Smooth muscle cell of bladder (primary cell): ENCODE measurements at places on chromosomes 1 and 21. TPM values are rescaled to one million over a fixed set of nuclear protein-coding genes. Genes with fewer than 3 reads are reported as not detected.

The COL9A2 gene
- total RNA-seq: 1.7 and 1.9 TPM in 2 replicates

The APH1A gene
- 92.0 and 110 TPM in 2 replicates for total RNA-seq

The WNT4 gene
- total RNA-seq: 0.28 and 0.74 TPM in 2 replicates

The BGLAP gene
- 0.09 and 0.14 TPM in 2 replicates for total RNA-seq

The GORAB gene
- total RNA-seq: 12.2 and 18.7 TPM in 2 replicates

The PTPRF gene
- 34.4 and 42.6 TPM in 2 replicates for total RNA-seq

The RAD54L gene
- total RNA-seq: 0.37 and 0.43 TPM in 2 replicates

The KLHDC8A gene
- total RNA-seq: not detected in 2 replicates

The CCDC17 gene
- 0.57 and 0.74 TPM in 2 replicates for total RNA-seq

The UTS2 gene
- not detected in 2 replicates for total RNA-seq

The LHX8 gene
- total RNA-seq: 1.00 TPM in 1 of 2 replicates, not detected in the other

The RORC gene
- under 0.01 TPM in 1 of 2 replicates, not detected in the other for total RNA-seq

The CLDN19 gene
- not detected in 2 replicates for total RNA-seq

The CD1E gene
- total RNA-seq: not detected in 2 replicates

The CFAP141 gene
- not detected in 2 replicates for total RNA-seq

The FOXD2 gene
- total RNA-seq: under 0.01 TPM in 1 of 2 replicates, not detected in the other

The A3GALT2 gene
- not detected in 2 replicates for total RNA-seq

The TDRD5 gene
- total RNA-seq: not detected in 2 replicates

The LHX4 gene
- under 0.01 TPM in 2 replicates for total RNA-seq

The OR2T2 gene
- total RNA-seq: not detected in 2 replicates

The SPRR2B gene
- total RNA-seq: not detected in 2 replicates

The RCSD1 gene
- total RNA-seq: 0.09 TPM in 1 of 2 replicates, not detected in the other

The TRMT1L gene
- total RNA-seq: 21.0 and 21.9 TPM in 2 replicates

The TFAP2E gene
- under 0.01 and 0.18 TPM in 2 replicates for total RNA-seq

The AMPD1 gene
- not detected in 2 replicates for total RNA-seq

The KRTAP12-2 gene
- total RNA-seq: not detected in 2 replicates

The WNT3A gene
- total RNA-seq: not detected in 2 replicates

The UBIAD1 gene
- total RNA-seq: 4.6 and 5.5 TPM in 2 replicates

The PRELP gene
- total RNA-seq: 0.14 and 0.37 TPM in 2 replicates

The FAM151A gene
- not detected in 2 replicates for total RNA-seq

The HSD11B1 gene
- total RNA-seq: 137 and 168 TPM in 2 replicates

The FAF1 gene
- total RNA-seq: 29.9 and 36.2 TPM in 2 replicates

The TRPM2 gene
- under 0.01 TPM in 2 replicates for total RNA-seq

The HSD17B7 gene
- 26.7 and 31.2 TPM in 2 replicates for total RNA-seq

The CYP4Z1 gene
- total RNA-seq: not detected in 2 replicates

The FCRL5 gene
- not detected in 2 replicates for total RNA-seq

The FMO5 gene
- total RNA-seq: 0.71 and 0.92 TPM in 2 replicates

The FOXO6 gene
- total RNA-seq: under 0.01 TPM in 1 of 2 replicates, not detected in the other

The ATP6V1G3 gene
- not detected in 2 replicates for total RNA-seq

The FAM167B gene
- 0.28 and 0.83 TPM in 2 replicates for total RNA-seq

The KLHDC7A gene
- not detected in 2 replicates for total RNA-seq

The GRIK1 gene
- not detected in 2 replicates for total RNA-seq

The PRRX1 gene
- 32.9 and 46.2 TPM in 2 replicates for total RNA-seq

The RNU11 gene
- total RNA-seq: not detected in 2 replicates

The CRYBG2 gene
- under 0.01 TPM in 1 of 2 replicates, not detected in the other for total RNA-seq

The PDC gene
- total RNA-seq: 0.28 TPM in 1 of 2 replicates, not detected in the other

The PDPN gene
- total RNA-seq: 102 and 144 TPM in 2 replicates

The MNDA gene
- total RNA-seq: not detected in 2 replicates

The PEAR1 gene
- 1.00 and 1.2 TPM in 2 replicates for total RNA-seq

The SAMSN1 gene
- total RNA-seq: 0.09 TPM in 1 of 2 replicates, not detected in the other

The CDC42BPA gene
- total RNA-seq: 50.3 and 70.4 TPM in 2 replicates

The ZFYVE9 gene
- total RNA-seq: 28.6 and 36.7 TPM in 2 replicates

The MMP23B gene
- total RNA-seq: 4.6 and 9.8 TPM in 2 replicates

The SYT6 gene
- total RNA-seq: not detected in 2 replicates

The PODN gene
- 56.5 and 58.7 TPM in 2 replicates for total RNA-seq

The C1orf74 gene
- 2.0 and 2.3 TPM in 2 replicates for total RNA-seq

The LSM10 gene
- 6.5 and 10.4 TPM in 2 replicates for total RNA-seq
